Stimulated activated CD8-positive, alpha-beta memory T cell treated with anti-CD3 and anti-CD28 coated beads, Interleukin-4, amount 100 ng/mL, for 48 hours (primary cell): ENCODE measurements at places on chromosomes 5 and 9.

DNA sequence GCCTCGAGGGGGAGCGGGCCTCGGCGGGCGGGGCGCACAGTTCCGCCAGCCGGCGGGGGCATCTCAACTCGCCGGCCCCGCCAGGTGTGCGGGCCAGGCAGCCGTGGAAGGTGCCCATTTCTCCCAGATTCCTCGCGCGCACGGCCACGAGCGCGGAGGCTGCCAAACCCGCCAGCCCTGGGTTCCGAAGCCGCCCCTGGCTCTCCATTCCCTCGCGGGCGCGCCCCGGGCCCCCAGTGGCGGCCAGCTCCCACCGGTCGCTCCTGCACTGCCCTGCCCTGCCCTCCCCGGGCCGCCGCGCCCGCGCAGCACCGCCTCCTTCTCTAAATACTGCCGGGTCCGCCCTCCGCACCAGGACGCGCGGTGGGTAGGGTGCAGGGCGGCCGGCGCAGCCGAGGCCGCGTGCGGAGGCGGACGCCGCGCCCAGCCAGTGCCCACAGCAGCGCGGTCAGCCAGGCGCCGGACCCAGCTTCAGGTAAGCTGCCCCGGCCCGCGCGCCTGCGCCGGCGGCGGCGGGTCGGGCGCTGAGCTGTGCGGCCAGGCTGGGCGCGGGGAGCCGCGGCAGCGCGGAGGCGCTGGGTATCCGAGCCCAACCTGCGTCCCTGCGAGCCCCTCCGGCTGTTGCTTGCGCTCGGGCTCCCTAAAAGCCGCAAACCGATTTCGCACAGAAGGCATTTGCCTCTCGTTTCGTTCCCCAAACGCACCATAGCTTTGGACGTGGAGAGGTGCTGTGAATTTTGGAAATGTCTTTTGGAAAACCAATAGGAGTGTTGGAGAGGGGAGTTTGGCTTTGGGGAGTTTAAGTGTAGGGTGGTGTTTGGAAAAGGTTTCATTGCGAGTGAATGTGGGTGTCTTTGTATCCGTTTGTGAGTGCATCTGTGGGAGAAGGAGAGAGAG, at the start of gene TMEM171:
TMEM171 (plus strand) TSS at position 354 of the 897 bp plus-strand sequence. CDS start 2,799 bp downstream, outside the sequence.
- DNase-seq: no peak

GRCh38 chr5:59768152-59769040, 125.1 kb downstream of the PDE4D start:
- no peak for DNase-seq

DNA sequence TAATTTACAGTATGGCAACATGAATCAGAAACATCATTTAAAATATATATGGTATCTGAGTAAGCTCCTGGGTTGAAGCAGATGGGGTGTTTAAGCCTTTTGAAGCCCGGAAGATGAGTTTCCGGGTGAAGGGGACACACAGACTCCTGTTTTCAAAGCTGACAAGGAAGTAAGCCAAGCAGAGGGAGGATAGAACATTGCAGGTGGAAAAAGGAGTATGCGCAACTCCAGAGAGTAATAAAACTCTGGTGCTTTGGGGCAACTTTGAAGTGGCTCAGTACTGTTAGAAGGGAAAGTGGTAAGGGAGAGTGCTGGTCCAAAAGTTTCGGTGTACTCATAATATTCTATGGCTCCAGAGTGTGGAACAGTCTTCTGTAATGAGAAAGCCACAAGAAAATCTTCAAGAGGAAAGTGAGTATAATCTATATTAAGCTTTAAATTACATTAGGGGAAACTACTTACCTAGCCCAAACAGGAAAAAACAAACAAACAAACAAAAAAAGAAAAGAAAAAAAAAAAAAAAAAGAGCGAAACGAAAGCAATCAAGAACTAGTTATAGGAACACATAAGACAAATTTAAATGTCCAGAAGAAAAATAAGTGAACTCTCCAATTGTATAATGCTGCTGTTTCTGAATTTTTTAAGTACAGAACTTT, 2.3 kb upstream of the ST8SIA4 start:
- no peak for DNase-seq

- no peak for DNase-seq
Measured at GRCh38 chr5:39775086-39775796, 350.5 kb upstream of the DAB2 start.

- no peak for DNase-seq
Measured at GRCh38 chr5:30341466-30341865, 852.0 kb upstream of the CDH6 start.

DNA sequence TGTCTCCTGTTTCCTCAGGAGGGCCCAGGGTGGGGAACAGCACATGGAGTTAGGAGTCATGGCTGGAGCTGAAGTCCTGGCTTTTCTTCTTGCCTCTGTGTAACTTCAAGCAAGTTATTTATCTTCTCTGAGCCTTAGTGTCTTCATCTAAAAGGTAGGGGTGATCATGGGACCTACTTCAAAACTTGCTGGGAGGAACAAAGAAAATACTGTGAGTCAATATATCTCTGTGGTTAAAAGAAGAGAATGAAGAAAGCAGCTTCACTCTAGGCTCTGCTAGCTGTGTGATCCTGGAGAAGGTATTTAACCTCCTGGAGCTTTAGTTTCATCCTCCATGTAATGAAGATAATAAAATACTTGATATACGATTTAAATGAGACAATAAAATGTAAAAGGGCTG, 26.5 kb downstream of the AFAP1L1 start:
- DNase-seq: no peak

DNA sequence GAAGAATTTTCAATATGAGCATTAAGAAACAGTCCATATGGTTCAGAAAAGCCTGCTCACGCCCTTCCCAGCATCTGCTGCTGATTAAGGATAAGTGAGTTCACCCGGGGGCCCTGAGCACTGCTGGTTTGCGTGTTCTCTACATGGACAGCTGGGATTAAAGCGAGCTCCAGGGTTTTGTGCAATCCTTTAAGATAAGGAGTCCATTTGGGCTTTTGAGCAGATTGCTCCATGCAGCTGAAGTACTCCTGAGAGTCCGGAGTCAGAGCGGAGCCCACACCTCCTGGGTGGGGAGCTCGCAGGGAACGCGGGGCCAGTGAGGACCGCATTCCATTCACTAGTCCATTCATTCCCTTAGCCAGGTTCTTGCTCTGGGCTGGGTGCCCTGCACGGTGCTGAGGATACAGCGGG, 149.3 kb upstream of the COL5A1 start:
- DNase-seq: no peak

DNA sequence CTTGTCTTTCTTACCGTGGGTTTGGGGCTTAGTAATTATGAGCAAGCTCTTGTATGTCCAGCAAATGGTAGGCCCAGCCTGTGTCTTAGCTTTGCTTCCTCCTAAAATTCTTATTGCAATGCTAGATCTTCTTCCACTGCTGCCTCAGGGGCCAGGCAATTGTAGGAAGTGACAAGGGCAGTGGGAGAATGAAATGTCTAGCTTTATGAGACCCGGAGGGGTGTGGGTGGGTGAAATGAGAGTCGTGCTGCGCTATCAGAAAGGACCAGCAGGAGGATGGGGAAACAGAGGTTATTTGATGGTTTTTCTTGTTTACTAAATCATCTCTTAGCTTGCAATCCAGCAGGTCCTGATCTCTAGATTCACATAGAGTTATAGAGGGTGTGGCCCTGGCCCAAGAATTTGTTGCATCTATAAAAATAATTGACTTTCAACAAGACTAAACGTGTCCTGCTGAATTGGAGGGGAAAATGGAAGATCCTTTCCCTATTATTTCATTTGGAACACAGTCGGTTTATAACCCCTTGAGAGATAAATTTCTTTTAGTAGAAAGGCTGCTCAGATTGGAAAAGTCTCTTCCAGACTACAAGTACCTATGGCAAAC, 43.7 kb downstream of the ZNF366 start:
- DNase-seq: no peak

- DNase-seq: no peak
Measured at GRCh38 chr5:76291305-76292077, 111.6 kb upstream of the IQGAP2 start.

DNA sequence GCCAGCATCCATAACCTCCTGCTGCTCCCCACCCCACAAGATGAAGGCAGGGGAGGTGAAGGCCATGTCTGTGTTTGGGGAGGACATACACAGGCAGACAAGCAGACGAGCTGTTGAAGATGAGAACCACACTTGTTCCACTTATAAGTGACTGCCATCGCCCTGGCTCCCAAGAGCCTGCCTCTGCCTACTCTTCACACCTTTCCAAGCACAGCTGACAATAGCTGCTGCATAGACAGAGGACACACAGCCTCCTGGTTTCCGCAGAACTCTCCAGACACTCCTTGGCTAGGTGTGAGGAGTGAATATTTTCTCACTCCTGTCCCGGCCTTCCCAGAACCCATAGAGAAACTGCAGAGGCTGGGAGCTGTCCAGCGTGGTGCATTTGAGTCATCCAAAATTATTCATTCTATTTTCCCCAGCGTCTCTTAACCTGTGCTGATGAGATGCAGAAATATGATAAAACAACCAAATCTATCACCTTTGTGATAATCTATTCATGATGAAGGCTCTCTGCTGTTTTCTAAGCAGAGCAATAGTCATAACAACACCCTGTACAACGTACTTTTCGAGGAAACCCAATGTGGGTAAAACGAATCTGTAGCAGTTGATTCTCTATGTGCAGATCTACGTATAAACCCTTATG, 24.7 kb downstream of the KLF9 start:
- DNase-seq: no peak

GRCh38 chr9:10232352-10232930, 380.4 kb downstream of the PTPRD start:
- no peak for DNase-seq

- no peak for DNase-seq
Measured at GRCh38 chr5:172501708-172502320, 47.5 kb upstream of the SH3PXD2B start.

GRCh38 chr5:65394087-65394486, 87.6 kb downstream of the ADAMTS6 start:
- DNase-seq: no peak
